ENCODE measurements at places on chromosomes 1 and 21.

GRCh38 chr1:183987593-183988318 is 49.8 kb downstream of the COLGALT2 start:
- no peak overlapping the region for H3K27ac ChIP-seq
- DNase-seq = no peak
- H3K4me3 ChIP-seq = no peak overlapping the region
- H3K4me1 ChIP-seq = no peaks in the 10 kb centered on the region
- H3K27me3 ChIP-seq = no peaks in the 10 kb centered on the region
- H3K36me3 ChIP-seq = no peaks in the 10 kb centered on the region

GRCh38 chr1:220160027-220160426 is 66.1 kb downstream of the IARS2 start:
- DNase-seq = no peak
- H3K27ac ChIP-seq = no peak overlapping the region
- no peaks in the 10 kb centered on the region for H3K36me3 ChIP-seq
- no peaks in the 10 kb centered on the region for H3K27me3 ChIP-seq

GRCh38 chr1:205774198-205775014 is 876 bp downstream of the RAB29 start:
- peak; percentile 40 for DNase-seq
- H3K36me3 ChIP-seq = no peaks in the 10 kb centered on the region
- H3K27me3 ChIP-seq = no peaks in the 10 kb centered on the region
- no peaks in the 10 kb centered on the region for H3K4me1 ChIP-seq
- peak overlapping the region; percentile 55 for H3K27ac ChIP-seq
- peak overlapping the region; percentile 79 for H3K4me3 ChIP-seq

DNA sequence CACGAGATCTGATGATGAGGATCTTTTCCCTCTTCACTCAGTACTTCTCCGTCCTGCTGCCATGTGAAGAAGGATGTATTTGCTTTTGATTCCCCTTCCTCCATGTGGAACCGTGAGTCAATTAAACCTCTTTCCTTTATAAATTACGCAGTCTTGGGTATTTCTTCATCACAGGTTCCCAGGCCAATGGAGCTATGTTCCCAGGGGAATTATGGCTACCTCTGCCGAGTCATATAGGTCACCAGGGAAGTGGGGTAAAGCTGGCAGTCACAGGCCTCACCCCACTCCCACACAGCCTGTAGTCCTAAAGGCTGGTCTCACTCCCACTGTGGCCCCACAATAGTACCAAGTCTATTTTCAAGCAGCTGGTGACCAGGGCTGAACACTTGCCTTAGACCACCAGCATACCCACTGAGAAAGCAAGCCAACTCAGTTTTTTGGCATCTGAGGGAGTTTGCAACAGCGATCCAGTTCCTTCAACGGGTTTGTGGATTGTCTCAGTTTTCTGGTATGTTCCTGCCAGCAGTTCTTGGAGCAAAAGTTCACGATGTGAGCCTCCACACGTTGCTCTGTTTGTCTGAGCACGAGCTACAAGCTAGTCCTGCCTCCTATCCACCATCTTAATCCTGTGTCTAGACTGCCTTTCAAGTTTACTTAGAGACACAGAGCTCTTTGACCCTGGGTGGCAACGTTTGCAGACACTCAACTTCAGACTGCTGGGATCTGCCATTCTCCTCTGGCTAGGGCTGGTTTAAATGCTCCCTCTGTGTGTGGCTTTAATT is 104.5 kb downstream of the CENPF start:
- H3K4me1 ChIP-seq = no peaks in the 10 kb centered on the region
- H3K4me3 ChIP-seq = no peak overlapping the region
- DNase-seq = no peak
- no peaks in the 10 kb centered on the region for H3K36me3 ChIP-seq
- no peak overlapping the region for H3K27ac ChIP-seq
- H3K27me3 ChIP-seq = no peaks in the 10 kb centered on the region

DNA sequence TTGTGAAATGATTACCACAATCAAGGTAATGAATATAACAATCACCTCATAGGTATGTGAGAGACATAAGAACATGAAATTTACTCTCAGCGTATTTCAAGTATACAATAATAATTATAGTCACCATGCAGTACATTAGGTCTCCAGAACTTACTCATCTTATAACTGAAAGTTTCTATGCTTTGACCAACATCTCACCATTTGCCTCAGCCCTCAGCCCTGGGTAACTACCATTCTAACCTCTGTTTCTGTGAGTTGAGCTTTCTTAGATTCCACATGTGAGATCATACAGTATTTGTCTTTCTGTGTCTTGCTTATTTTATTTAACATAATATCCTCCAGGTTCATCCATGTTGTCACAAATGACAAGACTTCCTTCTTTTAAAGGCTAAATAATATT is 57.3 kb downstream of the AGO3 start:
- H3K27ac ChIP-seq = no peak overlapping the region
- DNase-seq = no peak
- no peaks in the 10 kb centered on the region for H3K36me3 ChIP-seq
- no peaks in the 10 kb centered on the region for H3K4me1 ChIP-seq
- no peak overlapping the region for H3K4me3 ChIP-seq
- H3K27me3 ChIP-seq = no peaks in the 10 kb centered on the region

- H3K27me3 ChIP-seq = no peaks in the 10 kb centered on the region
- H3K4me3 ChIP-seq = no peak overlapping the region
- no peaks in the 10 kb centered on the region for H3K36me3 ChIP-seq
- H3K27ac ChIP-seq = no peak overlapping the region
These were observed 114.3 kb downstream of the ZSCAN20 start for GRCh38 chr1:33586795-33587194.

DNA sequence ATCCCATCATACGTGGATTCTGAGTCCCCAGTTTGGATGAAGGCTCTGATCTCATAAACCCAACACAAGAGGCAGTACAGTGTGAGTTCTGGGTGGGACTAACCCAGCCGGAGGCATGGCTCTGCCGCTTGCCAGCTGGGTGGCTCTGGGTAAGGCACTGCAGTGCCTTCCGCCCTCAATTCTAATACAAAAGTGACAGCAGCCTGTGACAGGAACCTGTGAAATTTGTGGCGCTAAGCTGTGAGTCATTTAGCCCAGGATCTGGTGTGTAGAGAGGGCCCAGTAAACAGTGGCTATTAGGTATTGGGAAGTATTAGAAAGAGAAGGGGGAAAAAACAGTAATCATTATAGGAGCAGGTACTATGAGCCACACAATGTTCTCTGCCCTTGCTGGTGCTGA is 23.3 kb downstream of the HSPG2 start:
- no peak overlapping the region for H3K4me3 ChIP-seq
- H3K27ac ChIP-seq = peak overlapping the region; percentile 74
- H3K36me3 ChIP-seq = no peaks in the 10 kb centered on the region
- peaks cover 51% of the 10 kb centered on the region for H3K4me1 ChIP-seq

DNA sequence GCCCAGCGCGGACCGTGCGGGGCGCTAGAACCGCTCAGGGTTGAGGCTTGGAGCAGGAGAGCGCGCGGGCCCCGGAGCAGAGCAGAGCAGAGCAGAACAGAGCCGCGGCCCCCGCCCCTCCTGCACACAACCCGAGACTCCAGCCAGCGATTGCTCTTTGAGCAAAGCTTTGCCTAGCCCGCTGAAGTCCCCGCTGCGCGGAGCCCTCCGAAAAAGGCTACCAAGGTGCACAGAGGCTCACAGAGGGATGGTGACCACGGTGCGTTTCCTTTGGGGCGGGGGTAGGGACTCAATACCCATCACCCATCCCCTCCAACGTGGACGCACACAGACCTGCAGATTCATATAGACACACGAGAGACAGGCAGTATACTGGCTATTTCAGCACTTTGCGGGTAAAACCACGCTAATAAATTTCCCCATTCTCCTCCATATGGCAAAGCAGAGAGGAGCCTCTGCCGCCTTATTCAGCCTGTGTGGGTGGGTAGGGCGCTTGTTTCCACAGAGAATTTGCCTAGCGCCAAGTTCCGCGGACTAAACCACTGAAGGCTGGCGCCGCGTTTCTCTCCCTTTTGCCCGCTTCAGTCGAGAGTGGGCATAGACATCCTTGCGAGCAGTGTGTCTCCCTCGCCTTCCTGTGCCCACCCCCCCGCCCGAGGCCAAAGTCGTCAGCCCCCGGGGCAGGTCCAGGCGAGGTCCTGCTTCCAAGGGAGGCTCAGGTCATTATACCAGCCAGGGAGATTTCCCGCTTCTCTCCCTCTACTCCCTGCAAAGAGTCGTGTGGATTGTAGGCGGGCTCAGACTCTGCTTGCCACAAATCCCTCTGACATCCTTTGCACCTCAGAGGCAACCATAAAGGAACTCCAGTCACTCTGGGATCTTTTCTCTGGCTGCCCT is 8.5 kb downstream of the HLX start:
- H3K36me3 ChIP-seq = no peaks in the 10 kb centered on the region
- H3K4me3 ChIP-seq = no peak overlapping the region

DNA sequence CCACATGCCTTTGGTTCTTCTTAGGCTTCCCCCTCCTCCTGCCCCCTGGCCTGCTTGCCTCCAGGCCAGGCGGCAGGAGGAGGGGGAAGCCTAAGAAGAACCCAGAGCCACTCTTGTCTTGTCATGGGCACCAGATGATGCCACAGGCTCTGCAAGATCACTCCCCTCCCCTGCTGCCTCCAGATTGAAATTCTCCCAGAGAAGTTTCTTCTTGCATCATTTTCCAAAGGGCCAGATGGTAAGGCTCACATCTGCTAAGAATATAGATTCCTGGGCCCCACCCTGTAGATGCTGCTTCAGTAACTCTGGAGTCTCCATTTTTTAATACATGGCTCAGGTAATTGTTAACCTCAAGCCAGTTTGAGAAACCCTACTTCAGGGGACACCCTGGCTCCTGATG is 60.8 kb downstream of the FAM163A start:
- H3K36me3 ChIP-seq = no peaks in the 10 kb centered on the region
- H3K27me3 ChIP-seq = no peaks in the 10 kb centered on the region
- no peak overlapping the region for H3K27ac ChIP-seq
- no peak overlapping the region for H3K4me3 ChIP-seq
- DNase-seq = no peak

- no peak overlapping the region for H3K4me3 ChIP-seq
- DNase-seq = peak; percentile 51
- no peaks in the 10 kb centered on the region for H3K4me1 ChIP-seq
These were observed 97.5 kb upstream of the CTTNBP2NL start for GRCh38 chr1:112298558-112298957.

GRCh38 chr1:208164609-208165008 is 79.6 kb downstream of the PLXNA2 start:
- peak overlapping the region; percentile 73 for H3K27ac ChIP-seq
- H3K27me3 ChIP-seq = no peaks in the 10 kb centered on the region
- H3K36me3 ChIP-seq = no peaks in the 10 kb centered on the region
- no peak overlapping the region for H3K4me3 ChIP-seq
- peaks cover 46% of the 10 kb centered on the region for H3K4me1 ChIP-seq
- no peak for DNase-seq

GRCh38 chr1:34645109-34645688 is 109.6 kb upstream of the GJB5 start:
- DNase-seq = no peak
- no peak overlapping the region for H3K27ac ChIP-seq
- H3K4me1 ChIP-seq = no peaks in the 10 kb centered on the region
- no peaks in the 10 kb centered on the region for H3K36me3 ChIP-seq

DNA sequence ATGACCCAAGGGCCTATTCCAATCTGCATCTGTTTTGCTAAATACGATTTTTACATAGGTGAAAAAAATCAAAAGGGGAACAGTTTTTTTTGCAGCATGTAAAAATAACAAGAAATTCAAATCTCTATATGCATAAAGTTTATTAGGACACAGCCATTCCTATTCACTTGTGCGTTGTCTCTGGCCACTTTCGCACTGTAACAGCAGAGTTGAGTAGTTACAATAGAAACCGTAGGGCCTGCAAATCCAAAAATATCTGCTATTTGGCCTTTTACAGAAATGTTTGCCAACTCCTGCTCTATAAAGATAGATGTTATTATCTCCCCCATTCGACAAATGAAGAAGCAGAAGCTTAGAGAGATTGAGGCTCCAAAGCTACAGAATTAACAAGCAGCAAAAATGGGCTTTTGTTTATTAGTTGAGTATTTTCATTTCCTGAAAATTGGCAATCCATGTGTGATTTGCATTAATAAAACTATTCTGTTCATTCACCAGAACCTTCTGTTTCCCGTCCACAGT is 5.5 kb downstream of the DYNLT5 start:
- peaks cover 12% of the 10 kb centered on the region for H3K27me3 ChIP-seq
- H3K4me3 ChIP-seq = no peak overlapping the region
- DNase-seq = no peak
- no peak overlapping the region for H3K27ac ChIP-seq
- no peaks in the 10 kb centered on the region for H3K36me3 ChIP-seq
- no peaks in the 10 kb centered on the region for H3K4me1 ChIP-seq

GRCh38 chr1:219568733-219569132 is 44.2 kb downstream of the ZC3H11B start:
- H3K27me3 ChIP-seq = no peaks in the 10 kb centered on the region
- DNase-seq = no peak
- H3K36me3 ChIP-seq = no peaks in the 10 kb centered on the region
- no peak overlapping the region for H3K27ac ChIP-seq
- H3K4me1 ChIP-seq = no peaks in the 10 kb centered on the region

- DNase-seq = no peak
- H3K27me3 ChIP-seq = peaks cover 33% of the 10 kb centered on the region
- no peaks in the 10 kb centered on the region for H3K36me3 ChIP-seq
- no peak overlapping the region for H3K27ac ChIP-seq
- no peaks in the 10 kb centered on the region for H3K4me1 ChIP-seq
These were observed 174.2 kb downstream of the RRAGC start for GRCh38 chr1:38685388-38685787.

GRCh38 chr1:93442008-93442666 is 5.8 kb upstream of the FNBP1L start:
- no peak overlapping the region for H3K4me3 ChIP-seq
- peak; percentile 85 for DNase-seq
- H3K27ac ChIP-seq = peak overlapping the region; percentile 71
- no peaks in the 10 kb centered on the region for H3K27me3 ChIP-seq

DNA sequence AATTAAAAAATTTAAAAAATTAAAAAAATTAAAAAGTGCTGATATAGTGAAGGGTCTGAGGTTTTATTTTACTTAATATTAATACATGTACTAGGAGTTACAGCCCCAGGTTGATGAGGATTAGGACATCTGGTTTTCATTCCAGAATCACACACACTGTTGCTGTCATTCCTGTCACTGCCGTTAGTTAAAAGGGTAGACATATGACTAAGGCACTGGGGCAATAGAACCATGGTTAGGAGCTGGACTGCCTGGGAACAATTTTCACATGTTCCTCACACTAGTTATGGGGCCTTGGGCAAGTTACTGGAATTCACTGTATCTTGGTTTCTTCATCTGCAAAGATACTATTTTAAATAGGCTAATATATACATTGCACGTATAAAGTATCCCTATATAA is 191.8 kb upstream of the DPYD start:
- H3K27me3 ChIP-seq = no peaks in the 10 kb centered on the region
- no peak overlapping the region for H3K27ac ChIP-seq
- H3K4me3 ChIP-seq = no peak overlapping the region
- no peaks in the 10 kb centered on the region for H3K36me3 ChIP-seq

All from transverse colon (tissue), 4 donors.